ENCODE measurements at places on chromosomes 1 and 21.
A peak's percentile ranks its signal among the peaks of the same experiment; 100 is the strongest.

DNA sequence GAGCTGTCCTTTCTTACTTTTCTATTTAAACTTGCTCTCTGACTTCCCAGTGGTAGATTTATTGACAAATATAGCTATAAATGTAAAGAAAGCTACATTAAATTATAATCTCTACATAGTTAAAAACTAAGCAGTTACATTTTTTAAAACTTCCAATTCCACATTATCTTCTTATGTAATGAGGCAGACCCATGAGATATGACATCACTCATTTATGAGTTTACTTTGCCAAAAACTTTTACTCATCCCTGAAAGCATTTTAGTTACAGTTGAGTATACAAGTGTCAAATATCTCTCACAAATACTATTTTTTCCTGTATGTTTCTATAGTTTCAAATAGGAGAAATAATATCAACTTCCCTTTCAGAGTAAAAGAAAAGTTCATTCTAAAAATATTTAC is 3.8 kb downstream of the NMNAT2 start:
- DNase-seq: no peak

DNA sequence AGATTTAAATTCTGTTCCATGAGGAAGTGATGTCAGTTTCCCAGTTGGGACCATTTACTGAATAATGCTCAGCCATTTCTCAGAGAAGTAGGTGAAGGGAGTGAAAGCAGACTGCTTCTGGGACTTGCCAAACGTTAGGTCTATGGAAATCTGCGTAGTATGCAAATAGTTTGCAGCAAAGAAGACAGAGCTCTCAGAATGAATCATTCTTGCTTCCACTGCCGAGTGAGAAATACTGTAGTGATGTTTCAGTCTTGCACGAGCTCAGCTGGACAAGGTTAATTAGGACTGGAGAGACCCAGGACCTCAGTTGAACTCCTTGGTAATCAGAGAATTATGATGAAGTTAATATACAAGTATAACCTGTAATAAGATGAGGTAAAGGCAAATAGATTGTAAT is 317.7 kb upstream of the DAB1 start:
- no peak for DNase-seq

GRCh38 chr1:117803318-117803717 is 126.1 kb downstream of the GDAP2 start:
- DNase-seq: no peak

DNA sequence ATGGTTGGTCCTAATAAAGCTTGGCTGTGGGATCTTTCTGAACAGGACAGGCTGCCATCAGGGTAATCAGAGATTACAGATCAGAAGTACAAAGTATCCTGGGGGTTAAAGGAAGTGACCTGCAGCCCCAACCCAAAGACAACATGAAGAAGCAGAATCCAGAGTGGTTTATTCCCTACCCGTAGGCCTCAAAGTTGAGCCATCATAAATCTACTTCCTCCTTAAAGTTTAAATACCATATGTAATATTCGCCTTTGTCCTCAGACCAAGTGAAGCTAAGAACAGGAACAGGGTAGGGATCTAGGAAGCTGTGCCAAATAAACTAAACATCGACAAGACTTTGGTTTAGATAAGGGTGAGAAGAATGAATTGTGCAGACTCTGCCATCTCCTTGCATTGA is 15.9 kb upstream of the DHX9 start:
- DNase-seq: no peak

DNA sequence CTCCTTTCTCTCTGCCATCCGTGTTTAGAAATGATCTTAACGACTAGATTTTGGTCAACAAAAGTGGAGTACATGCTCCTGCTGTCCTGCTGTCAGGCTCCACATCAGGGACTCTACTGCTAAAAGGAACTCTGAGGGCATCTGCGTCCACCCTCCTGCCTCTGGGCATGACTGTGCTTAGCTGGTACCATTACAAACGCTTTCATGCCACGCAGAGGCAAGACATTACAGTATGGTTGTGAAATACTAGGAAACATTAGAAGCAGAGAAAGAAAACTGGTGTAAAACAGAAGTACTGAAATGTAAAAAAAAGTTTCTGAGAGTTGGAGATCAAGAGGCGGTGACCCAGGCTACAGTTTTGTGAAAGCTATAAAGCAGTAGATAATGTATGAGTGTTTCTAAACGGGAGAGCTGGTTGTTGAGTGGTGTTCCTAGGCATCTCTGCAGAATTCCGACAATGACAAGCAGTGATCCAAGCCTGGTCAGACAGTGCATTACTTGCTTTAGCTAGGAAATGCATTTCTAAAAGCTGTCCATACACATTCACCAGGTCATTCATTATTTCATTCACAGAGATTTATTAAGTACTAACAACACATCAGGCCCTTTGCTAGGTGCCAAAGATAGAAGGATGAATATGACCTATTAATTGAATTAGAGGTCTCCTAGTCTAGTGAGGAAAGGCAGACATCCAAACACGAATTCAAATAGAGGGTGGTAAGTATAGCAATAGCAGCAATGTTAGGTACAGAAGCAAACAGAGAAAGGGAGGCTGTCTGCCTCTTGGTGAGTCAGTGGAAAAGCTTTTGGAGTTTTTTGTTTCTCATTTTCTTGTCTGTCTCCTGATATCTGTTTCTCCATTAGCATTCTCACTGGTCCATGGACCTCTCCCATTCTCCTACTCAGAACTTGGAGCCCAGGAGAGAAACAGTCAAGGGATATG is 401.9 kb downstream of the LMO4 start:
- no peak for DNase-seq

GRCh38 chr21:46354046-46354445 is 30.1 kb downstream of the PCNT start:
- no peak for DNase-seq

DNA sequence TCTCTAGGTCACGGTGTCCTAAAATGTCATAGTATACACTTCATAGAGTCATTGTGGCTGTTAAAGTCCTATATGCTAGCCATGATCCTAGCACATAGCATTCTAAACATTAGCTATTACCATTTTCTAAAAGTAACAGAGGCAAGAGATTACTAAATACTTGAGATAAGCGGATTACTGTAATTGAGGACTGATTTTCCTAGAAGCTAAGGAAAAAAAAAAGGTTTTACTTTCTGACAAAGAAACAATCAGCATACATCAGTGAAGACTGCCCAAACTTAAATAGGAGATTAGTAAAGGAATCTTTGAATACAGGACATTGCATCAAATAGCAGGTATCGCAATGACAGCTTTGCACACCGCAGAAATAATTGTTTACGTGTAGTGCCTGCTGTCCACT is 91.3 kb upstream of the HNRNPU start:
- DNase-seq: no peak

DNA sequence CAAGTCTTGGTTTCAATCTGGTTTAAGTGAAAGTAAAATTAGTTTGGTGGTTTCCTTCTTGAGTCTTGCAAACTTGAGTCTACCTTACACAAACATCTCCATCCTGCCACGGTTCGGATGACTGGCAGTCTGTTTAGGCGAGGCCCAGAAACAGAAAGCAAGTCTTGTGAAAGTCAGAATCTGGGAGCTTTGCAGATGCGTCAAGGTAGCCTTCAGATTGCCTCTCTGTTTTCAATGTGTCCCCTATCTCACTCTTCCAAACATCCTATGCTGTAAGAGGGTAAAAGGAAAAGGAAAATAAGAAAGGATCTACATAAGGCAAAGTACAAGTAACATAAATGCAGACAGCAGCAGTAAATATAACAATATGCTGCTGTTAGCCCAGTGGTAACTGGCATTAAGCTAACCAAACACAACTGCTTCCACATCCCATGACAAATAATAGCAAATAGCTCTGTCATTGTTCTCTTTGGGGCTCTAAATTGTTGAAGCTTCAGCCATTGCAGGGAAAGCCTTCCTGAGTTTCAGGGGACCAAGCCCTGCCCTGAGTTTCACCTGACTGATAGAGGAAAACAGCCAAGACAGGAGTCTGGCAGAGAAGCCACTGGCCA is 26.2 kb upstream of the C1orf105 start:
- DNase-seq: peak; percentile 51

GRCh38 chr1:103194060-103194459 is 85.7 kb upstream of the COL11A1 start:
- DNase-seq: no peak

DNA sequence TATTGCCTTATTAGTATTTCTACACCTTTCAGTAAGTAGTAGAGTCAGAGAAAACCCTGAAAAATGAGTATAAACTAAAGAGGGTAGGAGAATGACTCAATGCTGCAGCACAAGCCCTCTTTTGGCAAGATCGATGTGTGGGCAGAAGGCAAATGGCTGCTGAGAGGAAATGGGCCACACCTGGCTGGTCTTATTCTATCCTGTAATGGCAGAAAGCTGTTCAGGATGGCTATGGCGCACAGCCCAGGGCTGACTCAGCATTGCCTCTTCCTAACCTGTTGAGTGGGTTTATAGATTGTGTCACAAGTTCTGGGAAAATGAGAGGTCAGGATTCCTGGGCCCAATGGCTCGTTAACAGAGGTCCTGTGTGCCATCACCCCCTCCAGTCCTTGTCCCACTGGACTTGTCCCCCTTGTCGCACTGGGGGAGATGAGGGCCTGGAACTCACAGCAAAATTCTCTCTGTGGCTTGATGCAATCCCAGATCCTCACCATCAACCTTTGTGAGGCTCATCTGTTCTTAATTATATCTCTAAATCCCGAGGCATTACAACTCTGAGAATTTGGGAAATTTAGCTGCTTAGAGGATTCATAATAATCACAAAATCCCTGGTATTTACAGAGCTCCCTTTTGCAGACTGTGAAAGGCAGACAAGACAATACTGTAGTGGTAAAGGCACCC is 13.2 kb downstream of the HMGB4 start:
- DNase-seq: no peak

DNA sequence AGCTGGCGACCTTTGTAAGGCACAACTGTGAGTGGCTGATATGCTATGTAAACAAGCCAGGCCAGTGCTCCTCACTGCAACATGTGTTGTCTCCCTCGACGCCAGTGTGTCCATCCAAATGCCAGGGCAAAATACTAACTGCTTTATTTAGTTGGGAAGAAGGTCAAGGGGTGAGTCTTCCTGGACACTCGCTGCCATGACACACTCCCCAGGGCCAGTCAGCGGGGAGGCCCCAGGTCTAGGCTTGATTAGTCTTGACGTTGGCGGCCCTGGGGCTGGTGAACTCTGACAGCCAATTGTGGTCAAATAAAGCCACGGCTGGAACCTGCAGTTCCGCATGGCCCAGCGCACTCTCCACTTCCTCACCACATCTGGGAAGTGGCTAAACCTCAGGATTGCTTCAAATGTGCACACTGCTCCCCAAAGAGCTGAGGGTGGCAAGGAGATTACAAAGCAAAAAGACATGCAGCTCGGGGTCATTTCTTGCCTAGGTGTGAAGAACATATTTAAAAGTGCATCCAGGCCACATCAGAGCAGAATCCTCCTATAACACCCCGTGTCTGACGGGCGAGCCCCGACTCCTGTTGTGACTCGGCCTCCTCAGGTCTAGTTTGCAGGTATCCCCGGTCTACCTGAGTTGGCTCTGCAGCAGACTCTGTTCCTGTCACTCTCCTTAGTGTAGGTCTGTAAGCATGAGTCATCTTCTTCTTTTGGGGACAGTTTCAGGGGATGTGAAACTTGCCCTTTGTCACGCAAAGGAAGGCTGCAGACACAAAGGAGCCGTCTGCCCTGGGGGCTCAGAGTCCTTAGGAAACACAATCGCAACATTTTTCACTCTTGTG is 183.5 kb downstream of the RUNX1 start:
- DNase-seq: no peak
